ENCODE measurements at places on chromosomes 12 and 14.

- no peak overlapping the region for H3K4me3 ChIP-seq
- no peaks in the 10 kb centered on the region for H3K36me3 ChIP-seq
- DNase-seq = no peak
These were observed 59.3 kb upstream of the DIO3 start for GRCh38 chr14:101501858-101502615.

DNA sequence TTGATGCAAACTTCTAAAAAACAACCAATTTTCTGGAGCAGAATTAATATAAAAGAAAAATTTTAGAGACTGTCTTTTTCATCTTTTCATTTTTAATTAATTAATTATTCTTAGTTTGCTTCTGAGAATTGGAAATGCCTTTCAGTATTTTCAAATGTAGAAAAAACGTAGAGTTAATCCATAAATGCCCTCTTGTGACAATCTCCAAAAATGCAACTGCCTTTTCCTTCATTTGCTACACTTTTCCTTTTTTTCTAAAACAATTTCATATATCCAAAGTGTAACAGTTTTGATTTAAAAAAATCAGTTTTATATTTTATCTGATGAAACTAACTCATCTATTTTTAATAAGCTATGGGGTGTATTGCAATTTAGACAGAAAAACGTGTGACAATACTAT is 409.3 kb downstream of the PRKD1 start:
- DNase-seq = no peak
- no peak overlapping the region for H3K4me3 ChIP-seq
- H3K27ac ChIP-seq = no peak overlapping the region
- H3K36me3 ChIP-seq = no peaks in the 10 kb centered on the region

GRCh38 chr12:75818863-75819262 is 212.7 kb downstream of the PHLDA1 start:
- H3K4me1 ChIP-seq = peaks cover 21% of the 10 kb centered on the region
- H3K27ac ChIP-seq = no peak overlapping the region
- no peaks in the 10 kb centered on the region for H3K27me3 ChIP-seq
- H3K4me3 ChIP-seq = no peak overlapping the region

DNA sequence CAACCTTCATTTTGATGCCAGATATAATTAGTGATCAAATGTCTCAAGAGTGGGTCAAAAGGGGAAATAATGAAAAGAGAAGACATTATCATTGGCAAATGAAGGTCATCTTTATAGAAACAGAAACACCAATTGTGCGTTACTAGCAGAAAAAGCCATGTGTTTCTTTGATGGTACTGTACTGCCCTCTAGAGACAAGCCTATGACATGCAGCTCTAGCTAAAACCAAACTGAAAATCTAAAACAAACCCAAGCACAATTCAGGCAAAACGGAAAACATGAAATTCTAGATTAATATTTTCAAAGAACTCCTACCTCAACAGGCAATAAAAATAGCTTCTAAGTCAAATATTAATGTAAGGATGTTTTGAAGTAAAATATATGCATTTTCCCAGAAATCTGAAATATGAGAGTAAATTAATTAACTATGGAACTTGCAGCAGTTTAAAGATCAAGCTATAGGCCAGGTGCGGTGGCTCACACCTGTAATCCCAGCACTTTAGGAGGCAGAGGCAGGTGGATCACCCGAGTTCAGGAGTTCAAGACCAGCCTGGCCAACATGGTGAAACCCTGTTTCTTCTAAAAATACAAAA is 115.4 kb downstream of the KLHL28 start:
- H3K36me3 ChIP-seq = no peaks in the 10 kb centered on the region
- H3K4me1 ChIP-seq = no peaks in the 10 kb centered on the region
- H3K27ac ChIP-seq = no peak overlapping the region
- H3K27me3 ChIP-seq = no peaks in the 10 kb centered on the region
- DNase-seq = peak; percentile 71
- no peak overlapping the region for H3K4me3 ChIP-seq

- no peak overlapping the region for H3K27ac ChIP-seq
- no peak overlapping the region for H3K4me3 ChIP-seq
- H3K4me1 ChIP-seq = no peaks in the 10 kb centered on the region
- no peaks in the 10 kb centered on the region for H3K36me3 ChIP-seq
- no peak for DNase-seq
These were observed 35.4 kb upstream of the NKX2-8 start for GRCh38 chr14:36617824-36618223.

DNA sequence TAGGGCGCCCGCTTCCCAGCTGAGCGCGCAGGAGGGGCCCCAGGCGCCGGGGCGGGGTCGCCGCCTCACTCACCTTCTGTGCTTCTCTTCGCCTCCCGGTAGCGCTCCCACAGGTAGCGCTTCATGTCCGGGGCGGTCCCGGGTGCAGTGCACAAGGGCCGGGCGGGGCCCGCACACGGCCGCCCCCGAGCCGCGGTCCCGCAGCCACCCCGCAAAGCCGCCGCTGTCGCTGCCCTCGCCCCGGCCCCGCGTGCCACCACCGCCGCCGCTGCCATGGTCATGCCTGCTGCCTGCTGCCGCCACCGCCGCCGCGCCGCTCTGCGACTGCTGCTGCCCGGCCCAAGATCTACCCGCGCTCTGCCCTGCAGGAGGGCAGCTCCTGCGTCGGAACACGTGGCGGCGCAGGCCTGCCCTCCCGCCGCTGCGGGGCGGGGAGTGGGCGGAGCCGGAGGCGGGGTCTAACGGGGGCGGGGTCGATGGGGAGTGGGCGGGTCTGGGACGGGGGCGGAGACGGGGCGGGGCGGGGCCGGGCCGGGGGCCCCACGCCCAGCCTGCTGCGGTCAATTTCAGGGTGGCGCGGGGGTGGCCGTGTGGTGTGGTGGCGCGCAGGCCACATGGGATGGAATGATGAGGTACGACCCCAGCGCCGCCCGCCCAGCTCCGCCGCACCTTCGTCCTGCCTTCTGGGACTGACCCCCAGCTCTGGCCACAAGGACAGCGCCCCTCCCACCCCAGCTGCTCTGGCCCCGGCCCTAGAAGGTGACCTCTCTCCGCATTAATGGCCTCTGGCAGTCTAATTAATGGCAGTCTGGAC is at the start of gene NT5DC3:
Gene NT5DC3, minus strand, starts transcription at position 359 of the 814 bp plus-strand sequence. Its CDS starts 78 bp downstream, at position 281.
- peak within 1 kb of the TSS; percentile 90 for H3K27ac ChIP-seq
- peak within 1 kb of the TSS; percentile 95 for H3K4me3 ChIP-seq
- DNase-seq = peak; percentile 83
- H3K27me3 ChIP-seq = no peaks in the 10 kb centered on the region
- peaks cover 7% of the 10 kb centered on the region for H3K4me1 ChIP-seq
- H3K36me3 ChIP-seq = no peaks in the 10 kb centered on the region

GRCh38 chr12:53696285-53696654 is 20.4 kb upstream of the ATP5MC2 start:
- H3K4me3 ChIP-seq = no peak overlapping the region
- no peak overlapping the region for H3K27ac ChIP-seq
- H3K36me3 ChIP-seq = no peaks in the 10 kb centered on the region
